ENCODE measurements at places on chromosomes 12 and 14. TPM values are rescaled to one million over a fixed set of nuclear protein-coding genes. Genes with fewer than 3 reads are reported as not detected.

The ACOT6 gene
- total RNA-seq, result not detected

The FAM222A gene
- total RNA-seq, result 3.8 TPM

The RILPL1 gene
- 8.6 TPM for total RNA-seq

The MMP19 gene
- total RNA-seq, result 0.13 TPM

The MRPL52 gene
- total RNA-seq, result 241 TPM

The SLC4A8 gene
- 1.0 TPM for total RNA-seq

The GTF2A1 gene
- total RNA-seq, result 12.7 TPM

The TESPA1 gene
- total RNA-seq, result not detected

The SLC38A4 gene
- total RNA-seq, result not detected

The IFNG gene
- not detected for total RNA-seq

The TEX52 gene
- not detected for total RNA-seq

The NR4A1 gene
- 48.1 TPM for total RNA-seq

The CRIP1 gene
- 1,748 TPM for total RNA-seq

The GLIPR1L1 gene
- total RNA-seq, result not detected

The KLHDC1 gene
- total RNA-seq, result 0.76 TPM

The SLC6A15 gene
- total RNA-seq, result 1.9 TPM

The KLRC2 gene
- 2.1 TPM for total RNA-seq
